ENCODE measurements at places on chromosomes 13 and 19. TPM values are rescaled to one million over a fixed set of nuclear protein-coding genes. Genes with fewer than 3 reads are reported as not detected.

DNA sequence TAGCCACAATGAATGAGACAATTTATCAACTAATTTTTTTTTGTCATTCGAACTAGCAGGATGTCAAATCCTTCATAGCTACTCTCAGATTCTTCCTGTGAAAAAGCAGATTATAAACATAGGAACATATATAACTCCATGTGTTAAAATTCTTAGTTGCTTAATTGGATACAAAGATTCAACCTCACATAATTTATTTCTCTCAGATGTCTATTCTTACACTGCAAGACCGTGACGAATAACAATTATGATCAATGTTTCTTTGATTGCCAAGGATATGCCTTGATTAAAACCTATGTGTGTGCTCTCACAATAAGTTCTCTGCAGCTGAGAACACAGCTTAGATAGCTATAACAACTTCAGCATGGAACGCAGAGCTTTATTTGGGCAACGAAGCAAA, 872.7 kb downstream of the PCDH9 start:
- DNase-seq: no peak

GRCh38 chr13:81326913-81327312, 986.0 kb upstream of the SPRY2 start:
- no peak for DNase-seq

DNA sequence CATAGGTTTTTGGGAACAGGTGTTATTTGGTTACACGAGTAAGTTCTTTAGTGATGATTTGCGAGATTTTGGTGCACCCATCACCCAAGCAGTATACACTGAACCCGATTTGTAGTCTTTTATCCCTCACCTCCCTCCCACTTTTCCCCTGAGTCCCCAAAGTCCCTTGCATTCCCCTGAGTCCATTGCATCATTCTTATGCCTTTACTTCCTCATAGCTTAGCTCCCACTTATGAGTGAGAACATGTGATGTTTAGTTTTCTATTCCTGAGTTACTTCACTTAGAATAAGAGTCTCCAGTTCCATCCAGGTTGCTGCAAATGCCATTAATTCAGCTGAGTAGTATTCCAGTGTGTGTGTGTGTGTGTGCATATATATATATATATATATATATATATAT, 97.2 kb upstream of the EDNRB start:
- DNase-seq: no peak

GRCh38 chr13:75400775-75401174, 81.2 kb downstream of the TBC1D4 start:
- DNase-seq: no peak

- DNase-seq: no peak
These were observed 289.5 kb downstream of the SHISA2 start for GRCh38 chr13:25762281-25762680.

CCL25 gene
- not detected for polyA plus RNA-seq

DNA sequence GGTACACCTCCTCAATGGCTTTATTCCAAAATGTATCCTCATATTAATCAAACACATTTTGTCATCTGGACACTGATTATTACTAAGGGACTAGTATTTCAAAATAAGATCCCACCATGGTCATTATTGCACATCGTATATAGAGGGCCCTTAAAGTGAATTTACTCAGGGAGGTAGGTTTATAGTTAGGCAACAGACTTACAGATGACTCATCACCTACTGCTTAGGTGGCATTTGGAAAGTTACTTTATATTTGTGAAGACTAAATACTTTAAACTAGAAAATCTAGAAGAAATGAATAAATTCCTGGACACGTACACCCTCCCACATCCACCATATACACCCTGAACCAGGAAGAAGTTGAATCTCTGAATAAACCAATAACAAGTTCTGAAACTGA, 353.0 kb downstream of the KCTD12 start:
- peak; percentile 4 for DNase-seq

PCDH9 gene
- 0.39 TPM for polyA plus RNA-seq

- peak; percentile 86 for DNase-seq
These were observed 110.1 kb upstream of the RXFP2 start for GRCh38 chr13:31629085-31629780.

DNA sequence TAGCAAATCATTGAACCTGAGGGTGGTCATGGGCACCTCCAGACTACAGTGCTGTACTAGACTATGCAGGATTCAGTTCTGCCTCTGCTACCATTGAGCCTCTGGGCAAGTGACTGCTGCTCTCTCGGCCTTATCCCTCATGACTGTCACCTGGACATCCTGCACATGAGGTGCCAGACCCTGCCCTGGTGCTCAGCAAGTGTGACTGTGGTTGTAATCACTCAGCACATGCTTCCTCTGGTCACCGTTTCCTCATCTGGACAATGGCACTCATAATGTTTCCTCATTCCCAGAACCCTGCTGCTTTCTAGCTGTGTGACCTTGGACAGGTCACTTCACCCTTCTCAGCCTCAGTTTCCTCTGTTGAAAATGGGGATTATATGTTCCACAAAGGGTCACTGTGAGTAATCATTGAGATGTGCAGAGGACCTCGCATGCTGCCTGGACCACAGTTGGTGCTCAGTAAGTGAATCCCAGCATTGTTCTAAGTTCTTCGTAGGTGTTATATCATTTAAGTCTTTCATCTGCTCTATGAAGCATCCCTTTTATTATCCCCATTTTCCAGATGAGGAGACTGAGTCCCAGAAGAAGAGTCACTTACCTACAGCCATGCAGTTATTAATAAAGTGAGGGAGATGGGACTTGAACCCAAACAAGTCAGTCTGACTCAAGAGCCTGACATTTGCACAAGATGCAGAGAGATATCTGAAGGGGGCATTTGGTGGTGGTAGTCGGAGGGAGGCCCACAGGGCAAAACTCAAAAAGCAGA, 3.2 kb downstream of the SYT3 start:
- no peak for DNase-seq

DNA sequence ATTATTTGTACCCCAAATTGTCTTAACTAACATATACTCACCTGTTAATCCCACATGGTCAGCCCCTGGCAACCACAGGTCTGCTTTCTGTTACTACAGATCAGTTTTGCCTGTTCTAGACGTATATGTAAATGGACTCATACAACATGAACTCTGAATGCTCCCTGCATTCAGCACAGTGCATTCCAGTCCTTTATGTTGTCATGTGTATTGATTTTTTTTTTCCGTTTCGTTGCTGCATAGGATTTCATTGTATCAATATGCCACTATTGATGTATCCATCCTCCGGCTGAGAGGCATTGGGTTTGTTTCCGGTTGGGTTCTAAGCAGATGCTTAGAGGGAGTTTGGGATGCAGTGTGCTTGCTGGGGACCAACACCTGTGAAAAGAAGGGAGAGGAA, 36.1 kb upstream of the TNFRSF19 start:
- DNase-seq: no peak

DNA sequence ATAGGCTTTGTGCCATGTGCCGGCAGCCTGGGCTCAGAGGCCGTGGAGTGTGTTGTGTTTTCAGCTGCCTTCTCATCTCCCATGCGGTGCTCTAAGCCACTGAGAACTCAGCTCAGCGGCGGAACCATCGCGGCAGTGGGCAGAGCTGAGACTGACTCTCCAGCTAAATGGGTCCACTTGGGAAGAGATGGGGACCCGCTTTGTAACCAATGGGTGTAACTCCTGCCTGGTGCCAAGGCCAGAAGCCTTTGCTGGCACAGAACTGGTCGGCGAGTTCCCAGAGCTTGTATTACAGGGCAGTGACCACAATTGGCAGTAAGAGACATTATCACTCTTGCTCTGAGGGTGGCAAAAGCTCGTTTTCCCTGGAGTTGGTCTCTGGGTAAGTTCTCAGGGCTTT, 183.0 kb downstream of the STK24 start:
- DNase-seq: peak; percentile 32

DNA sequence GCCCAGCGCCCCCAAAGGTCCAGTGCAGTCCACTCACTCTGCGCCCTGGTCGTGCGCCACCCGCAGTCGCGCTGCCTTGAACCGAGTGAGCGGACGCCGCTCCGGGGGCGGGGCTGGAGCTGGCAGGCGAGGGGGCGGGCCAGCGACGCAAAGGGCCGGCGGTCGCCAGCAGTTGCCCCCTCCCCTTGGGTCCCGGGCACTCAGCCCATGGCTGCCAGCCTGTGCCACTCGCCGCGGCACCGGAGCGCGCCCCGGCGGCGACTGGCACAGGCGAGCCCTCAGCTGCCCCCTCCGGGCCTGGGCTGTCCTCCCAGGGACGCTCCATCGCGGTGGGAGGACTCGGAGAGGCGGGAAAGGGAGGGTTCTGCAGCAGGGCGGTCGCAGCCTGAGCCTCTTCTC, at the start of gene S1PR5:
Gene S1PR5 (minus strand): TSS at position 87 of the 399 bp plus-strand sequence. CDS start 2,436 bp downstream, outside the sequence.
- DNase-seq: peak; percentile 54

DCAF15 gene
- polyA plus RNA-seq: 10.5 TPM

GRCh38 chr13:61110732-61111131, 304.9 kb downstream of the PCDH20 start:
- DNase-seq: no peak

CFD gene
- 4.9 TPM for polyA plus RNA-seq

DNA sequence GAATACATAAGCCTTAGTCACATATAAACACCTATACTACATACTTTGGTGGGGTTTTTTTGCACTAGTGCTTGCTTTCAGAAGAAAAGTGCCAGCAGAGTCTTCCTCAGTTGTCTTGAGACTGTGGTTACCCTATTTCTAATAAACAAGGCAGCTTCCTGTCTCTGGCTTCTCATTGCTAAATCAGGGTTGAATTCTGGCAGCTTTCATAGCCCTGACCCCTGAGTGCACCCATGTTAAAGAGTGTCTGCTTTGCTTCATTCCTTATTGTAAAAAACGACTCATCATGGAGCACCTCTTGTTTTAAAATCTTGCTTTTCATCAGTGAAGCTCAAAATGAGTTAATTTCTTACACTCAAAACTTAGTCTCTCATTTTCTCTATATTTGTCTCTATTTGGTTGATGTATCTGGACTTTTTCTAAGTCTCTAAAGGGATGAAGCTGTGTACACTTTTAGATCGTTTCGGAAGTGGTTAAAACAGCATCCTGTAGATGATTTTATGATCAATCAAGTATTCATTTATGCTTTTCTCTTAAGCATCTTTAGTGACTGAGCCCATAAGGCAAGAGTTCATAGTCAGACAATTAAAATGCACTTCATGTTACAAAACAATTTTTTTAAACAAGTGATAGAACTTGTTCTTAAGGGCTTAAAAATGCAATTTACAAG, 72.1 kb downstream of the KLF12 start:
- peak; percentile 59 for DNase-seq

DNA sequence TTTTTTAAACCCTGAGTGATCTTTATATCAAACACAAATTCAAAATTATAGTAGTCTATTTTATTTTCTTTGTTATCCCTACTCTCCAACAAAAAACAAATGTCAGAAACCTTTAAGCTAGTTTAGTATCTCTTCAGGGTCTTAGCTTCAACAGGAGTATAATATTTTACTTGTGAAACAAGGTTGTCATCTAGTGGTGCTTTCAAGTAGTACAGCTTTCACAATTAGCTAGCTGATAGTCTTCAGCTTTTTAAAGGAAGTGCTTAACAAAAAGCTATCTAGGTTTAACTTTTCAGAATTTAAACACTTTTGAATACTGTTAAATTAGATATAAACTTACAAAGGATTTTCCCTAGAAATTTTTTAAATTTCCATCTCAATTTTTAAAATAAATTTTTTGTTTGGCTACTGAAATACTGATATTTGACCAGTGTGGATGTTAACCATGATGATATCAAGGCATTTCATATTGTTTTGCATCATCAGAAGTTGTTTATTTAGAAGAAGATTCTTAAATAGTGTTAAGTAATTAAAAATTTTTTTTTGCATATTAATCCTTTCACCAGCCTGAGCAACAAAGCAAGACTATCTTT, 34.2 kb downstream of the TDRD3 start:
- peak; percentile 69 for DNase-seq

SYCN gene
- not detected for polyA plus RNA-seq

- DNase-seq: peak; percentile 33
These were observed at the start of gene TMC4 for GRCh38 chr19:54172471-54173358. Gene TMC4 (minus strand): TSS chr19:54173160. CDS start chr19:54173117, 43 bp downstream.

ZNF121 gene
- 6.9 TPM for polyA plus RNA-seq

DNA sequence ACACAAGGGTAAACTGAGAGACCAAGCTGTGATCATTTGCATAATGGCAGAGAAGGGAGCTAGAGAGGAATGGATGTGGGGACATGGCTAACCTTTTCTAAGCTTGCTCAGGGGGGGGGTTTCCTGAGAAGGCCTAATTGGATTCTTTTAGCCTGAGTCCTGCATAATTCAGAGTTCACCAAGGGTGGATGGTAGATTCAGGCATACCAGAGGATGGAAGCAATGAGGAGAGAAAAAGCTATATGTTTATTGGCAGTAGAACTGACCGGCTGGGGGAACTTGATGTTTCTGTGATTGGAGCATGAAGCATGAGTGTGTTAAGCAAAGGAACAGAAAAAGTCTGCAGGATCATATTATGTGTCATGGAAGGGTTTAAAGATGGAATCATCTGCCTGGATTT, 65.9 kb upstream of the KLF12 start:
- peak; percentile 48 for DNase-seq

- no peak for DNase-seq
These were observed 12.8 kb downstream of the CIB3 start for GRCh38 chr19:16160445-16160942.

DNA sequence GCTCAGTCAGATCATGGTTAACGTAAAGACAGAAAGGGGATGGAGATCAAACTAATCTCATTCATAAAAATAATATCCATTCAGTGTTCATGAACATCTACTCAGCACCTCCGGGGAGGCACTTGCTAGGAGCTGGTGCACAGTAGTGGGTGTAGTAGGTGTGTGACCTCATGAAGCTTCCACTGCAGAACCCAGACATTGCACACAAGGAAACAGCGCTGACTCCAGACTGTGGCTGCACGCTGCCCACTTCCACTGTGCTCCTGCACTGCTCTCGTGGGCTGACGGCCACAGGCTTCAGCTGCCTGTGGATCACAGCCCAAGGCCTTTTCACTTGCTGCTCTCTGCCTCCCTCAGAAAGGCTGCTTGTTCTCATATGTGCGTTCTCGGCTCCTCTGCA, 214.4 kb upstream of the ZNF507 start:
- DNase-seq: no peak

DNA sequence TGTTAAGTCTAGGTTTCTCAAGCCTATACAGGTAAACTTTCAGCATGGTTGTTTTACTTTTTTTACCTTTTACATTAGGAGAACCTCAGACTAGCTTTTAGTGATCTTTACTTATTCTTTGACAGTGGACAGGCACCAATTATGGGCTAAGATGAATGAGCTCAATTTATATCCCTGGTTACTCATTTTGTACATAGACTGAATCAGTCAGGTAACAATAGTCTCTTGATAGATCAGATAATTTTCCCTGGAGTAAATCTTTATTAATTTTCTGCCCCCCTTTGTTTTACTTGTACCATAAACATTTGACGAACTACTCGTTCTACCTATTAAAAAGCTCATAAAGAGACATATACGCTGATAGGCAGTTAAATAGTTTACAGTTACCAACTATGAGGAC, 22.8 kb downstream of the SPART start:
- DNase-seq: no peak

FFAR2 gene
- polyA plus RNA-seq: not detected

- no peak for DNase-seq
These were observed 18.3 kb downstream of the NCLN start for GRCh38 chr19:3203805-3204645.

Data from GM23248 (cell line).